Activated CD4-positive, CD25-positive, alpha-beta regulatory T cell (primary cell): ENCODE measurements at places on chromosomes 16 and 17.

DNA sequence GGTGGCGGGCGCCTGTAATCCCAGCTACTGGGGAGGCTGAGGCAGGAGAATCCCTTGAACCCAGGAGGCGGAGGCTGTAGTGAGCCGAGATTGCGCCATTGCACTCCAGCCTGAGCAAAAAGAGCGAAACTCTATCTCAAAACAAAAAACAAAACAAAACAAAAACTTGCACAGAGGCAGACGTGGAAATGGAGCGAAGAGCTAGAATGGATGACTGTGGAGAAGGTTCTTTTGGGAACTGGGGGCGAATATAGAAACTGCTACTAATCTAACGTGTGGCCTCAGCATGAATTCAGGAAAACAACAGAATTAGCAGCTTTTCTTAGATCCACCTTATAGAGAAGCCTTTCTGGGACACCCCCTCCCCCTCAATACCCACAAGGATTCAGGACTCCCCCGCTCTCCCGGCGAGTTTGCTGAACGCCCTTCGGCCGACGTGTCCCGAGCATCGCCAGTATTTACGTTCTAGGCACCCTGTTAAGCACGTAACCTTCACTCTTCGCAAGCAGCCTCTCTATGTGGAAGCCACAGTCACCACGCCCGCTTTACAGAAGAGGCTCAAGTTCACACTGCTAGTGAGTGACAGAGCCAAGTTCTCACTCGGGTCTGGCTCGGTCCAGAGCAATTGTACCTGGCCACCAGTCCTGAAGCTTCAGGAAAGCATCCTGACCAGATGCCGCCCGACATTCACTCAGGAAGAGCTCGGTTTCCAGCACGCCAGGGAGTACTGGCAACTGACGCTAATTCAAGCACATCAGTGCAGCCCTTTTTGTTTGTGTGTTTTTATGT lies 13.3 kb upstream of the ABR start:
- no peak for DNase-seq

GRCh38 chr17:19298569-19299213 lies 61.5 kb downstream of the EPN2 start:
- no peak for DNase-seq

DNA sequence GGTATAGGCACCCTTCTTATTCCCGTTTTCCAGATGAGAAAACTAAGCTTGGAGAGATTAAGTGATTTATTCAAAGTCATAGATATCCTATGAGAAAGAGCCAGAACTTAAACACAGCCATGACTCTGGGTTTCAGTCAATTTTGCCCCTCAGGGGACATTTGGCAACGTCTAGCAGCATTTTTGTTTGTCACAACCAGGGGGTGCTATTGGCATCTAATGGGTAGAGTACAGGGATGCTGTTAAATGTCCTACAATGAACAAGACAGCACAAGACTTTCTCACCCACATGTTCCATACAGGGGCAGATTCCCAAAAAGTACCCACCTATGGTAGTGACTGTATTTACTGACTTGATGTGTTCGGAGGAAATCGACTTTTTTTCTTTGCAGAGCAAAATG lies 4.8 kb upstream of the SHISA9 start:
- no peak for DNase-seq

DNA sequence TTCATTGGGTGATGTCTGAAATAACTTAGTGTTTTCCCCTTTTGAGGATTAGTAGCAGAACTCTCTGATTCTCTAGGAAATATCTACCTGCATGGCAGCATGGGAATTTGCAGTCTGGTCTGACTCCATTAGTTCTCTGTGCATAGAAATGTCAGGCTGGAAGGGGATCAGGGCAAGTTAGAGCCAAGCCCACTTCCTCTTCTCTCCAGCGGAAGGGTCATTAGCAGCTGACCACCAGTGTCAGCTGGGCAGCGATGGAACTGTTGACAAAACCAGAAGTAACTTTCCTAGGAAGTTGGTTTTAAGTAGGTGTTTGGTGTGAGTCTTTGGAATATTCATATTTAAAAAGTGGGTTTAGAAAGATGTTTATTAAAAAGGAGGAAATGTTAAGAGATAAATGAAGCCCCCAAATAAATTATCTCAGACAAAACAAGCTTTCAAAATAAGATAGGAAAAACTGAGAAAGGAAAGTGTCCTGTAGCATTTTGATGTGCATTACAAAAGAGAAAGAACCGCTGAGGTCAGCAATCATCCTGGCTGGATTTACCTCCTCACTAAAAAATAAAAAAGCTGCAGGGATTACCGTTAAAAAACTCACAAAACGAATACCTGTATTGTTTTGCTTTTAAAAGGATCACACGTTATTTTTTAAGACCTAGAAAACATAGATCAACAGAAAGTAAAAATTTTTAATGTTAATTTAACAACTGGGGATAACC lies 32.4 kb upstream of the MMD start:
- no peak for DNase-seq
